ENCODE measurements at places on chromosomes 16 and 17.
A peak's percentile ranks its signal among the peaks of the same experiment; 100 is the strongest.

DNA sequence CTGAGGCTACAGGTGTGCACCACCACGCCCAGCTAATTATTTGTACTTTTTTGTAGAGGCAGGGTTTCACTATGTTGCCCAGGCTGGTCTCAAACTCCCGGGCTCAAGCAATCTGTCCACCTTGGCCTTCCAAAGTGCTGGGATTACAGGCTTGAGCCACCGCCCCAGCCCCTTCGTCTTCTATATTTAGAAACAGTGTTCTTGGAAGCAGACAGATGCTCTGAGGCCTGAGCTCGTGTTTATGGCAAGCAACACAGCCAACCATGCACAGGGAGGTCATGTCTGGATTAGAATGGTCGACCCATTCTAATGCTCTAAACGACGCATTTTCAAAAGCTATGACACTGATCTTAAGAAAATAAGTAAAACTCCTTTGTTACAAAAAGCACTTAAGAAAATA lies 16.6 kb downstream of the TMEM204 start:
- DNase-seq = no peak

- no peak for DNase-seq
Observed at GRCh38 chr16:25493136-25493811, 198.5 kb upstream of the HS3ST4 start.

DNA sequence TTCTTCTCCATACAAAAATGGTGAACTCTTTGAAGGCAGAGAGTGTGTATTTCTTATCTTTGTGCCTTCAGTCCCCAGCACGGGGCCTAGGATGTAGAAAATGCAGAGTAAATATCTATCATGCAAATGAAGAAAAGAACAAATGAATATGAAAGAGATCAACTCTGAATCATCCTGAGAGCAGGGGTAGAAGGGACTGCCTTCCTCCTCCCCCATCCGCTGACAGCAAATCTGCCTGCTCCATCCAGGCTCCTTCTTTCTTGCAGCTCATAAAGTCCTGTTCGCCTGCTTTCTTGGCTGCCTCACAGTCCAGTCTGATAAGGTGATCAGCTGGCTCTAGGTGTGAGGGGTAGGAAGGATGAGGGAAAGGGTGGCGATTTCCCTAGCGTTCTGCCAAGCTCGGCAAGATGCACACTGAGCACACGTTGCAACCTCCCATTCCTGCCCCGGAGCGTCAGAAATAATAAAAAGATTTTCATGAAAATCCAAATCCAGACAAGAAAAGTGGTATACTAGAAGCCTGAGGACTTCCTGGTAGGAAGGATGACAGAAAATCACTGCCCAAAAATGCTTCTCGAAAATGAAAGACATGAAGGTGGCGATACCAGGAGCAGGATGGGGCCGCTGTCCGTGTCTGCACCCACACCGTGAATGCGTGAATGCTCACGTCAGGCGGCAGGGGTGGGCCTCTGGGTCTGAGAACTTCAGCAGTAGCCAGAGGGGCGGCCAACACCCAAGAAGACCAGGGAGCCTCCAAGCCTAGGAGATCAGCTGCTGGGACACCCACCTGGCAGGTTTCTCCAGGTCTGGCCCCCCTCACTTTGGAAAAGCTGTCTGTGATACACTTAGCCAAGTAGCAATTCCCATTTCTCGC lies 67.1 kb downstream of the VPS53 start:
- no peak for DNase-seq

DNA sequence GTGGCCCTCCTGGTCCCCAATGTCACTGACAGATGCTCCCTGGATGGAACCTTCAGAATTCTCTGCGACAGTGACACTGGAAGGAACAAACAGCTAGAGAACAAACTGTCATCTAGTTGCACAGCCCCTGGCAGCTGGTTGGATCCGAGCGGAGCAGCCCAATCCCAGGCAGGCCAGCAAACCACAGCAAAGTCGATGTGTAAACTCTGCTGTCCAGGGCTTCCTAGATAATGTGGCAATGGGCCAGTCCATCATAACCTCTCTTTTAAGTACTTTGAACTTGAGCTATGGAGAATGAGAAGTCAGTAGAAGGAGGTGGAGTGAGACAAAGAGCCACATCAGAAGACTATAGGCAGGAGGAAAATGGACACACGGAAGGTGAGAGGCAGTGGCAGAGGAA lies 323.0 kb downstream of the CBLN1 start:
- DNase-seq = no peak

DNA sequence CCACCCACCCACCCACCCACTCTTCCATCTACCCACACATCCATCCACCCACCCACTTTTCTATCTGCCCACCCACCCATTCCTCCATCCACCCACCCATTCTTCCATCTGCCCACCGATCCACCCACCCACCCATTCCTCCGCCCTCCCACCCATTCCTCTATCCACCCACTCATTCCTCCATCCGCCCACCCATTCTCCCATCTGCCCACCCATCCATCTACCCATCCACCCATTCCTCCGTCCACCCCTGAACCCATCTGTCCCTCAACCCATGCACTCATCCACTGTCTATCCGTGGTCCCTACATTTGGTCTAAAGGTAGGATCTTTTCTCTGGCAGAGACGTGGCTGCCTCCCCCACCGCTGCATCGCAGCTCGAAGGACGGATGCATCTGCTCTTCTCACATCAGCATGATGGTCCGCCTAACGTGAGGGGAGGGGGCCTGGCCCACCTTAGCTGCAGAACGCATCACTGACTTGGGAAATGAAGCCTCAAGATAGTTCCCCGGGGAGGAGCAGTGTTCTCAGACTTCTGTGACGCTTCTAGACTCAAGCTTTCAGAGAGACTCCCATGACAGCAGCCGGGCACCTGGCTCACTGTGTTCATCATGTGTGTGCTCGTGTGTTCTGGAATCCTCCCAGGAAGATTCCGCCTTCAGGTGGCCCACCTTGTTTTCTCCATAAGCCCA lies 17.2 kb upstream of the GSE1 start:
- no peak for DNase-seq

DNA sequence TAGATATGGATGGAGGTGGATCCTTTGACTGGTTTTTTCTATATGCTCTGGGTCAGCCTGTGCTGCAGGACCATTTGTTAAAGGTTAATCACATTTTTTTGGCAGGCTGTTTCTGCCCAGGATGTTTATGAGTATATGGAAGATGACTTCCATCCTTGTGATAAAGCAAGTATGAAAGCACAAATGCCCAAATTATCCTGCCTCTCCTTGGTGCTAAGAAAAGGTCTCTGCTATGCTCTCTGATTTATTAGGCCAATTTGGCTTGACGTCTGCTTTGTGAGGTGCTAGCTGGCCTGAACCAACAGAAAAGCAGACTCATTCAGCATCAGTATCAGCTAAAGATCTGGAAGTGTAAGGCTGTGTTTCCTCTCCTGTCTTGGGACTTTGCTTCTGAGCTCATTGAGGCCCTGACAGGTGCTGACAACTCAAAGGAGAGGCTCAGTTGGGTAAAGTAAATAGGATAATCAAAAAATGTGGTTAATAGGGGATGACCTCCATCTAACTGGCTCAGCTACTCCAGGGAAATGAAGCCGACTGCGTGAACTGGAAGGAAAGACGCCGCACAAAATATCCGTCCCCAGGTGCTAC lies 15.2 kb downstream of the ANKRD40 start:
- DNase-seq = no peak

DNA sequence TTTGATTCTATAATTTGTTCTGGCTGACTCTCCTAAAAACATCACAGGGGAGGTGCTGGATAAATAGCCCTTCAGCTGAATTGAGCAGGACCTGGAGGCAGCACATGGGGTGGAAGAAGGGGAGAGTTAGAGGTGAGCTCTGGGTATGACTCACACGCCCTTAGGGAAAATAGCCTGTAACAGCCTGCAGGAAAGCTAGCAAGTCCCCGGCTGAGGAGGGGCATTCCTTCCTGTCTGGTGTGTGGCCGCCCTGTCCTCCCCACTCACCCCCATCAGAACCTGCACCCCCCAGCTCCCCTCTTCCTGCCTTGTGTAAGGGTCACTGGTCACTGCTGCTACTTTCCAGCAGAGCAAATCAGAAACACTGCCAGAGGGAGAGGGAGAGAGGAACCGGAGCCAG lies 187.4 kb downstream of the C16orf95 start:
- no peak for DNase-seq

DNA sequence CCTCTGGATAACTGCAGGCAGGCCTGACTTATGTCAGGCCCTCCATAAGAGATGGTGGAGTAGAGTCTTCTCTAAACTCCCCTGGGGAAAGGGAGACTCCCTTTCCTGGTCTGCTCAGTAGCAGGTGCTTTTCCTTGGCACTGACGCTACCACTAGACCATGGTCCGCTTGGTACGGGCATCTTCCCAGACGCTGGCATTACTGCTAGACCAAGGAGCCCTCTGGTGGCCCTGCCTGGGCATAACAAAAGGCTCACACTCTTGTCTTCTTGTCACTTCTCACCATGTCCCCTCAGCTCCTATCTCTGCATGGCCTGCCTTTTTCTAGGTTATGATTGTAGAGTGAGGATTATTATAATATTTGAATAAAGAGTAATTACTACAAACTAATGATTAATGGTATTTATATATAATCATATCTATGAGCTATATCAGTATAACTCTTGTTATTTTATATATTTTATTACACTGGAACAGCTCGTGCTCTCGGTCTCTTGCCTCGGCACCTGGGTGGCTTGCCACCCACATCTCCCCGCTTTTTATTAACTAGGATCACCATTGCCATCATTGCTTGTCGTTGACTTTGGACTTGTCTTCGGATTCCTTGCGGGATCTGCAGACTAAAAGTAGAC lies 59.8 kb upstream of the ARL4D start:
- peak; percentile 74 for DNase-seq

- DNase-seq = no peak
Observed at GRCh38 chr16:85007496-85008214, 3.7 kb downstream of the ZDHHC7 start.

DNA sequence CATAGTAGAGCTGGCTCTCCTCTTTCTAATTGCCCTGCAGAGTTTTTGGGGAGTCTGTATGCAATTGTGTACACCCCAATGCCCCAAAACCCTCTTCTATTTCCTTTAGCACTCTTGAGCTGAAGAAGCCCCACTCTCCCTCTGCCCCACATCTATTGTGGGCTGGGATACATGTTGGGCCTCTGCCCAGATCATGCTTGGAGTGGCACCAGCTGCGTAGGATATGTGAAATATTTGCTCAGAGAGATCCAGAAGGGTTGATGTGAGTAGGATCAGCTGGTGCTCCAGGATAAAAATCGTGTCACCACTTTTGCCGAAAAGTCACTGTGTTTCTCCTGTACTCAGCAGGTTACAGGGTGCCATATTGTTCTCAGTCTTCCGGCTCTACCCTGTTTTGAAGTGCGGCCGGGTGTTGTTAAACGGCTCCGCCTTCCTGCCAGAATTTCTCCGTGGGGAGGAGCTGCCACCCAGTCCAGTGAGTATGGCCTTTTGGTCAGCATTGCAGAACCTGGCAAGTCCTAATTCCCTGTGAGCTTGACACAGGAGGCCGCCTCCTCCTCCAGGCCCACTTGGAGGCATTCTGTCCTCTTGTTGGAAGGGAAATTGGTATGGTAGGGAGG lies 664.5 kb downstream of the WWOX start:
- no peak for DNase-seq

GRCh38 chr16:49462989-49463371 lies 89.4 kb downstream of the C16orf78 start:
- no peak for DNase-seq

DNA sequence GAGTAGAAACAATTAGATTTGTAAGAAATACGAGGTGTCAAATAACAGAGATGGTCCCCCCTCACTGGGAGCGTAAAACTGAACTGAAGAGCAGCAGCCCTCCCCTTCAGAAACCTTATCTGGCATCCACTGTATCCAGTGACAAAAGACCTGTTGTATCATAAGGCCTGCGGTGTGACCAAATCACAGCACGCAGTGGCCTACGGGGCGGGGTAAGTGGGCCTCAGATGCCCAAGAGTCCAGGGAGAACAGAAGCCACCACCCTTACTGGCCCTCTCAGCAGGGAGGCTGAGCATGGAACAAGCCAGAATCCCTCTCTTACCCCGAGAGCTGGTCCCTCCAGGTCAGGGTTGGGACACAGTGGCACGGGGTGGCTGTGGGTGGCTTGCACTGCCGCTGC lies 5.5 kb downstream of the JMJD6 start:
- DNase-seq = no peak

DNA sequence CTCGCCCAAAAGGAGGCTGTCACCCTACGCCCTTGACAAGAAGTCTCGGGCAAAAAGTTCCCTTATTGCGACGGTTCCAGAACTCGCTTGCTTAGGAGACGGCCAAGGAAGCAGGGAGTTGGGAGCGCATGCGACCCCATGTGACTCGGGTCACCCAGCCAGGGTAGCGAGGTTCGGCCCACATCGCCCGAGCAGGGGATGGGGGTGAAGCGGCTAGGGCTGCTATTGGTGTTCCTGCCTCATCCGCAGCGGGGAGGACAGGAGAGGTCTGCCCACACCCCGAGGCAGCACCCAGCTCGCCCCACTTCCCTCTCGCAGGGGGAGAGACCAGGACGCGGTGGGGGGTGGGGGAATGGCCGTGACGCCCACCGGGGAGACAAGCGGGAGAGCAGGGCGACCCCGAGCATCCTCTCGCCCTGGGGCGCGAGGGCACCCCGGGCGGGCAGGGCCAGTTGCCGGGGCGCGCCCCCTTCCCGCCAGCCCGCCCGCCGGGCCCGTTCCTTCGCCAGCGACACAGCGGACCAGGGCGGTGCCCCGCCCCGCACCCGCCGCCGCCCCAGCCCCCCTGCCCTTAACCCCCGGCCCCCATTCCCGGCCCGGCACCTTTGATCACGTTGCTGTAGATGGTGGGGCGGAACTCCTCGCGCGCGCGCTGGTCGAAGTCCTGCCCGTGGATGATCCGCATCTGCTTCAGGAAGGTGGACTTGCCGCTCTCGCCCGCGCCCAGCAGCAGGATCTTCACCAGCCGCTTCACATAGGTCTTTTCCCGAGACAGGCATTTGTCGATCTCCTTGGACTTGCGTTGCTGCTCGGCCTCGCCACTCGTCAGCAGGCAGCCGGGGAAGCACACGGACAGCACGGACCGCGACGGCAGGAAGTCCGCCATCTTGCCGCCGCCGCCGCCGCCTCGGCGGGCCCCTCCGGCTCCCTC lies 567 bp downstream of the GNA13 start:
- peak; percentile 55 for DNase-seq

DNA sequence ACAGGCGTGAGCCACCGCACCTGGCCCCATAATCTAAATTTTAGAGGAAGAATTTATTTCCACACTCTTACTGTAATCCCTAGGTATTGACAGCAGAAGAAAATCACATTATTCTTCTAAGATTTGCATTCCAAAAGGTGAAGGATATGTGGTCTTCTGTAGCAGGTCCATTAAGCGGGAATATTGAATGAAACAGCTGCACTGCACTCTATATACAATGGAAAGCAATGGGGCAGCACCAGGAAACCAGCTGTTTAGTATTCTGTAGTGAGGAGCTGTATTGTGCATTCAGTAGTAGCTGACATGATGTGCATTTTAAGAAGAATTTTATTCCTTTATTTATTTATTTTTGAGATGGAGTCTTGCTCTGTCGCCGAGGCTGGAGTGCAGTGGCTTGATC lies 49.6 kb downstream of the PSMD12 start:
- DNase-seq = no peak

Data from stimulated activated CD4-positive, alpha-beta T cell treated with anti-CD3 and anti-CD28 coated beads, Interleukin-4, amount 100 ng/mL, for 24 hours (primary cell).